Naive thymus-derived CD8-positive, alpha-beta T cell (primary cell): ENCODE measurements at places on chromosomes 11 and 22. TPM values are rescaled to one million over a fixed set of nuclear protein-coding genes. Genes with fewer than 3 reads are reported as not detected.
A peak's percentile ranks its signal among the peaks of the same experiment; 100 is the strongest.

- no peak for DNase-seq
Observed at GRCh38 chr22:47575291-47575690, 812.8 kb downstream of the TBC1D22A start.

DNA sequence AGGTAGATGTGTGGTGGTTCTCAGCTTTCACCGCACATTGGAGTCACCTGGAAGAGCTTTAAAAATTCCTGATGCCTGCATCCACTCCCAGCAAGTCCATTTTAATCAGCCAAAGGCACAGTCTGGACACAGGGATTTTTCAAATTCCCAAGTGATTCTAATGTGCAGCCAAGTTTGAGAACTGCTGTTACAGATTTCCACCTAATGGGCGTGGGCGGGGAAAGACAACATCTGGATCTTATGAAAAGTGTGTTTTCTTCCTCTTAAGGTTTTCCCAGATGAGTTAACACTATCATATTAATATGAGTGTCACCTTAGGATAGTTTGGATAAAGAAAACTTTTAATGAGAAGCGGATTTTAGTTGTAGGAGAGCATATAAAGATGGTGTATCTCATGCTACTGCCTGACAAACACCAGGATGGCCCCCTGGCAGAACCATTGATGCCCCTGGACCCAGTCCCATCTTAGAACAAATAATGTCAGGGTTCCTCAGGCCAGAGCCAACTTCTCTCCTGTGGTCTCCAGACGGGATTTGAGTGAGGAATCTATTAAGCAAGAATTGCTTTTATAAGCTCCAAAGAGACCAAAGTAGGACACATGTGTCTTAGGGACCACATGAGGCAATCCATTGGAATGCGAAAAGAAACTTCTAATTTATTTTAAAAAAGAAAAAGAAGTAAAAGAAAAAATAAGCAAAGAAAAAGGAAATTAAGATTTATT lies 31.9 kb downstream of the POU2AF1 start:
- DNase-seq: no peak

DNA sequence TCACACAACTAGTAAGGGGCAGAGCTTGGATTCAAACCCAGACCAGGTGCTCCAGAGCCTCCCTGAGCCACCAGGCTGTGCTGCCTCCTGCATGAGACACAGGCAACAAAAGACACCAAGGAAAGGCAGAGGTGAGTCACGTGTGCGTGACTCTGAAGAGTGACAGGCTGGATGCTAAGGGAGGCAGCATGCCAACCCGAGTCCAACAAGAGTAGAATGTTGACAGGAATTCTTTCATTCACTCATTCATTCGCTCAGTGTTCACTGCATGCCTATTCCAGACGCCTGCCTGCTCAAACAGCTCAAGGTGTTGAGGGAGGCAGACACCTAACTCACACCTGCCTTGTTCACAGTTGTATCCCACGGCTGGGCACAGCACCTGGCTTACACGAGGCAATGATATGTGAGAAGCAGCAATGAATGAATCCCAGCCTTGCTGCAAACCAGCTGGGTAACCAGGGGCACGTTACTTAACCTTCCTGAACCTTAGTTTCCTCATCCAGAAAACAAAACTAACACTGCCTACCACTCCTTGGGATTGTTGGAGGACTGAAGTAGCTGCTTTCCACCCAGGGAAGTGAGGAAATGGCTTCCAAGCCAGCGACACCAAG lies 73.8 kb upstream of the ARFGAP3 start:
- DNase-seq: no peak

GRCh38 chr11:128745311-128746136 lies 51.7 kb downstream of the FLI1 start:
- no peak for DNase-seq

DNA sequence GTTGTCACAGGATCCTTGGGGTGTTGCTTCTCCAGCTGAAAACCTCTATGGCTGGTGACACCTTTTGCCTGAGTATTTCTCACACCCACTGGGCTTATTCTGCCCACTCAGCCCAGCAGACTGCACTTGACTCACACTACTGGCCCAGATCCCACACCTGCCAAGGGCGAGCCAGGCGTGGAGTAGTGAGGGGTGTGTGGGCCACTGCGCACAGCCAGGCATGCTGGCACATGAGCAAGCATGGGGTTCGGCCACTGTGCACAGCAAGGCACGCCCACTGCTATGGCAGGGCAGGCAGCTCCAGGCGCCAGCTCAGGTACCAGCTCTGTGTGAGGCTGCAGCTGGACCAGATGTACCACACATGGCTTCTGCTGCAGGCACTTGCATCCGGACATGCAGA lies 116.5 kb upstream of the MTNR1B start:
- no peak for DNase-seq

- no peak for DNase-seq
Observed at GRCh38 chr11:92865352-92865751, 104.1 kb upstream of the MTNR1B start.

DNA sequence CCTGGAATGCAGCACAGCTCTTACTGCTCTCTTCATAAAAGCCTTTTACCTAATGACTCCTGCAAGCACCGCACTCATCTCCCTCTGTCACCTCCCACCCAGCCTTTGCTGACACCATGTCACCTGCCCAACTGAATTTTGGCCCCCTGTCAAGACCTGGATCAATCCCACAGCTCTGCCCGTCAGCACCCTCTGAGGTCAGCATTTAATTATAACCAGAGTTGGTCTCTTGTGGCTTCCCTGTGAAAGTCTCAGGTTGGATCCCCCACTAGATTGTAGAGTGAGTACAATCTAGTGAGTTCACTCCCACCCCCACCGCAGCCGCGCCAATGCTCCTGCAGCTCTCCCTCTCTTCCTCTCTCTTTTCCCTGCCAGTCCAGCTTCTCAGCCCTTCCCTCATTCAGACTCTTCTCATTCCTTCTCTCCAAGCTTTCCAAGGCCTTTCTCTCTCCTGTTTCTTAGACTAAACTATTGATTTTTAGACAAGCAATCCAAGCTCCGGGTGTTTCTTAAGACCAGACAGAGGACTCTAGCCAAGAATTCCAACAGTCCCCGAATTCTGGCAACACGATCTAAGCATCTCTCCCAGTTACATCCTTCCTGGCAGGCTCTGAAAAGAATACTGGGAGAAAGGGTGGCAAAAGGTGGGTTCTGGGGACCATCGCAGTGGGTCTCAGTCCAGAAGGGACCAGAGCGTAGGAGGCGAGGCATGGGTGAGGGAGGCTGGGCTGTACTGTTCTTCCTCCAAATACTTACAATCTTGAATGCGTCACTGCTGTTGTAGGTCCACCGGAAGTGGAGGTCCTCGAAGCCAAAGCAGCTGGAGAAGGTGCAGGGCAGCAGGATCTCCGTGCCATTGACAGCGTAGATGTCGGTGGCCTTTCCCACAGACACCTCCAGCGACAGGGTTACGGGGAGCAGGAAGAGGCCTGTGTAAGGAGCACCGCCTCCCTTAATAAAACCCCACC lies 8.0 kb downstream of the SCN4B start:
- DNase-seq: no peak

DNA sequence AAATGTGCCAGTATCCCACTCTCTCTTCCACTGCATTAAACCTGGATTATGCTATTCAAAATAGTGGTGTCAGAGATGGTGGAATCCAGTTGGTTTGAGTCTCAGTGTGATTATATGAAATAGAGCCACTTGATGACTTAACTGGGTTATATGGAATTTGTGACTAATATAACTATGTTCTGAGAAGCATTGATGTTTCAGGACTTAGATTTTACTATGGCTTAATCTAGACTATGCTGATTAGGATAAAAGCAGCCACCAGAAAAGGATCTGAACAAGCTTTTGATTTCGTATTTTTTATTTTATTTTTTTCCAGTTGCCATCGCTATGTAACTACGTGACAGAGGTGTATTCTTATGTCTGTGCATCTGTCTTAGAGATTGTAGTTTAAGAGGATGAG lies 39.1 kb downstream of the MS4A6A start:
- no peak for DNase-seq

DNA sequence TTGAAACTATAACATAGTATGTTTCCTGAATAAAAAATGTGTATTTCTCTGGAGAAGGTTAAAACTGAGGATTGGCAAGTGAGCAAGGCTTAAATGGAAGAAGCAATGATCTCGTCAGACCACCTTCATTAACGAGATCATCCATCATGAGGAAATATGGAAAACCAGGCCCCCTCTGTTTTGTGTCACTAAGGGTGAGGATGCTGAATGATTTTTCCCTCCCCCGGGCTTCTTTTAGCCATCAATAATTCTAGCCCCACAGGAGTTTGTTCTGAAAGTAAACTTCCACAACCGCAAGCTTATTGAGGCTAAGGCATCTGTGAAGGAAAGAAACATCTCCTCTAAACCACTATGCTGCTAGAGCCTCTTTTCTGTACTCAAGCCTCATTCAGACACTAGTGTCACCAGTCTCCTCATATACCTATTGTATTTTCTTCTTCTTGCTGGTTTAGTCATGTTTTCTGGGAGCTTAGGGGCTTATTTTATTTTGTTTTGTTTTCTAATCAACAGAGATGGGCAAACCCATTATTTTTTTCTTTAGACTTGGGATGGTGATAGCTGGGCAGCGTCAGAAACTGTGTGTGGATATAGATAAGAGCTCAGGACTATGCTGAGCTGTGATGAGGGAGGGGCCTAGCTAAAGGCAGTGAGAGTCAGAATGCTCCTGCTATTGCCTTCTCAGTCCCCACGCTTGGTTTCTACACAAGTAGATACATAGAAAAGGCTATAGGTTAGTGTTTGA lies 5.8 kb upstream of the HBE1 start:
- no peak for DNase-seq

- no peak for DNase-seq
Observed at GRCh38 chr11:34208266-34209135, 103.1 kb downstream of the NAT10 start.

DNA sequence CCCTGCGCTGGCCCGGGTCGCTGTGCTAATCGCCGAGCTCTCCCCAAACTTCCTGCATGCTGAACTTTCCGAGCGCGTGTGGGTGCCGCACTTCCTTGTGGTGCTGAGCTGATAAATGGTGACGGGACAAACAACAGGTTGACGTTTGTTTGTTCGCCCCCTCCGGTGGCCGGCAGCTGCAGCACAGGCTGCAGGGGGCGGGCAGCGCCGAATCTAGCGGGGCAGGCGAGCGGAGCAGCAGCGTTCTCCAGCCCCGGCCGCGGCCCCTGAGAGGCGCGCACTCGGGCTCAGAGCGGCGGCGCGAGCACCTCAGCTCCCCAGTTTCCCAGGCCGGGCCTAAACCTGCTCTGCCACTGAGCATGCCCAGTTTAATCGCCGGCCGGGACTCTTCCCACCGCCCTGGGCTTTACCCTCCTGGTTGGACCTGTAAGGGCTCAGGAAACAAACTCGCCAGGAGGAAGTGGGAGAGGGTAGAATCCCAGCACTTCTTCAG lies at the start of gene PDGFD:
PDGFD (minus strand) TSS at position 120 of the 493 bp plus-strand sequence.
- peak; percentile 1 for DNase-seq

- DNase-seq: no peak
Observed at GRCh38 chr11:93481696-93482095, 61.5 kb downstream of the SMCO4 start.

Gene MRPL49
- total RNA-seq: 76.2 TPM

Gene PAX6
- total RNA-seq: not detected

Gene LRRC32
- total RNA-seq: 0.08 TPM

Gene PVALB
- total RNA-seq: not detected
